ENCODE measurements at places on chromosomes 11 and 22.

- peaks cover 10% of the 10 kb centered on the region for H3K4me1 ChIP-seq
- no peak overlapping the region for H3K4me3 ChIP-seq
- no peaks in the 10 kb centered on the region for H3K27me3 ChIP-seq
- DNase-seq = no peak
- no peak overlapping the region for H3K27ac ChIP-seq
Observed at GRCh38 chr11:69138265-69138664, 17.5 kb upstream of the SMIM38 start.

- no peak overlapping the region for H3K27ac ChIP-seq
- DNase-seq = no peak
- no peak overlapping the region for H3K4me3 ChIP-seq
- H3K36me3 ChIP-seq = peaks cover 17% of the 10 kb centered on the region
- H3K4me1 ChIP-seq = no peaks in the 10 kb centered on the region
Observed at GRCh38 chr11:66688561-66689534, 11.2 kb upstream of the RBM4B start.

DNA sequence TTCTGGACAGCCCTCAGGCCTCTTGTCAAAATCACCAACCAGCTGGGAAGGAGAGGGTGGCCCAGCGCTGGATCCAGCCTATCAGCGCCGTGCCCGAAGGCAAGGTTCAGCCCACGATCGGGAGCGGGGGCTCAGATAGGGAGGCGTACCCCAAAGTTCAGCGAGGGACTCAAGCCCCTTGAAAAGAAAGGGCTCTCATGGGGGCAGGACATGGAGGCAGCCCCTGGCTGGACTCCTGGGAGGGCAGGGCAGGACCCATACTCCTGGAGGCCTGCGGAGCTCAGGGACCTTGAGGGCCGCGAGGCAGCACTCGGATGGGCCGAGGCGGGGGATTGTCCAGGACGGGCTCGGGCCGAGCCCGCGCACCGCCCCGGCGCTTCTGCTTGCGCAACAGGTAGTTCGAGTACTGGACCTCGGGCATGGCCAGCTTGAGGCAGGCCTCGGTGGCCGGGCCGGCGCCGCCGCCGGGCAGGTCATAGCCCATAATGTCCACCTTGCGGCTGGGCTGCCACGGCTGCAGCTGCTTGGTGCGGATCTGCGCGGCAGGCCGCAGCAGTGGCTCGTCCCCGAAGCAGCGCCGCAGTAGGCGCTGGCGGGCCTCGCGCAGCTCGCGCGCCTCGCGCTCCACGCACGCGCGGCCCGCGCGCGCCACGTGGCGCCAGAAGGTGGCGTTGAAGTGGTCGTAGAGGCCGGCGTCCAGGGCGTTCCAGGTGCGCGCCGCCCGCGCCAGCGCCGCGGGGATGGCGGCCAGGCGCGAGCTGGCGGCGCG lies 6.5 kb downstream of the GAL3ST3 start:
- DNase-seq = no peak
- H3K4me3 ChIP-seq = no peak overlapping the region
- H3K4me1 ChIP-seq = peaks cover 7% of the 10 kb centered on the region
- H3K27ac ChIP-seq = no peak overlapping the region
- no peaks in the 10 kb centered on the region for H3K36me3 ChIP-seq

GRCh38 chr22:42335839-42336378 lies 65.5 kb upstream of the TCF20 start:
- no peaks in the 10 kb centered on the region for H3K36me3 ChIP-seq
- no peak for DNase-seq
- no peaks in the 10 kb centered on the region for H3K4me1 ChIP-seq
- H3K27me3 ChIP-seq = peaks cover 10% of the 10 kb centered on the region

GRCh38 chr11:20618083-20618482 lies 18.7 kb downstream of the SLC6A5 start:
- no peak overlapping the region for H3K4me3 ChIP-seq
- no peaks in the 10 kb centered on the region for H3K4me1 ChIP-seq
- no peaks in the 10 kb centered on the region for H3K27me3 ChIP-seq

DNA sequence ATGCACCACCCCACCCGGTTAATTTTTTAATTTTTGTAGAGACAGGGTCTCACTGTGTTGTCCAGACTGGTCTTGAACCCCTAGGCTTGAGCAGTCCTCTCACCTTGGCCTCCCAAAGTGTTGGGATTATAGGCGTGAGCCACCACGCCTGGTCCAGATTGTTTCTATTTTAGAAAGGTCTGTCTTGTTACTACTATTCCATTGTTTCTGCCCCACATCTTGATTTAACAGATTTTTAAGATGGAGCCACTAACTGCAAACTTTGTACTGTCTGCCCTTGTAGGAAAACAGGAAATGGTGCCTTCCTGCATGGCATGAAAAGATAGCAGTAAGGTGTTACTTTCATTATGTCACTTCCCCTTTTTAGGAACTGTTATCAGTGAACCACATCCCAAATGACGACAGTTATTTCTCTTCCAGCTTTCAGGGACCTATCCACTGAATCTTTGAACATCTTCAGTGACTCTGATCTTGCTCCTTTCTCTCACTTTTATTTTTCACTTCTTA lies 23.2 kb downstream of the TAF1D start:
- no peaks in the 10 kb centered on the region for H3K36me3 ChIP-seq
- no peak for DNase-seq
- no peak overlapping the region for H3K4me3 ChIP-seq
- H3K27ac ChIP-seq = no peak overlapping the region

Measured in tibial nerve (tissue), 4 donors.